GM12891 (cell line): ENCODE measurements at places on chromosomes 5 and 9.

DNA sequence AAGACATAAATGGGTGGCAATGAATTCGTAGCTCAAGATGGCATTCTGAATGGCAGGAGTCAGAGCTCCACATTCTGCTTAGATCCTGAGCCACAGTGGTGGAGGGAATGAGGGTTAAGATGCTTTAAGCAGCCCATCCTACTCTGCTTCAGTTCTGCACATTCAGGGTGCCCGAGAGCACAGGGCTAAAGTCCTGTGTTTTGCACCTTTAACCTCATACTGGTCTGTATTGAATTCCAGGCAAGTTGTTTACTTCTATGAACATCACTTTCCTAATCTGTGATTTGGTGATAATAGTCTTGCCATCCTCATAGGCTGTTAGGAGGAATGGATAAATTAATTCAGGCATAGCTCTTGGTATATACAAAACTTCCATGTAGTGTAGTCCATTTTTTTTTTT, 321.6 kb upstream of the CD180 start:
- DNase-seq: no peak

- DNase-seq: no peak
Observed at GRCh38 chr5:14237317-14238086, 94.4 kb downstream of the TRIO start.

- DNase-seq: no peak
Observed at GRCh38 chr5:112084149-112084548, 327.2 kb upstream of the NREP start.

GRCh38 chr9:133521122-133522072, 3.4 kb downstream of the MYMK start:
- DNase-seq: no peak

GRCh38 chr9:114629563-114630090, 18.5 kb downstream of the TMEM268 start:
- no peak for DNase-seq

DNA sequence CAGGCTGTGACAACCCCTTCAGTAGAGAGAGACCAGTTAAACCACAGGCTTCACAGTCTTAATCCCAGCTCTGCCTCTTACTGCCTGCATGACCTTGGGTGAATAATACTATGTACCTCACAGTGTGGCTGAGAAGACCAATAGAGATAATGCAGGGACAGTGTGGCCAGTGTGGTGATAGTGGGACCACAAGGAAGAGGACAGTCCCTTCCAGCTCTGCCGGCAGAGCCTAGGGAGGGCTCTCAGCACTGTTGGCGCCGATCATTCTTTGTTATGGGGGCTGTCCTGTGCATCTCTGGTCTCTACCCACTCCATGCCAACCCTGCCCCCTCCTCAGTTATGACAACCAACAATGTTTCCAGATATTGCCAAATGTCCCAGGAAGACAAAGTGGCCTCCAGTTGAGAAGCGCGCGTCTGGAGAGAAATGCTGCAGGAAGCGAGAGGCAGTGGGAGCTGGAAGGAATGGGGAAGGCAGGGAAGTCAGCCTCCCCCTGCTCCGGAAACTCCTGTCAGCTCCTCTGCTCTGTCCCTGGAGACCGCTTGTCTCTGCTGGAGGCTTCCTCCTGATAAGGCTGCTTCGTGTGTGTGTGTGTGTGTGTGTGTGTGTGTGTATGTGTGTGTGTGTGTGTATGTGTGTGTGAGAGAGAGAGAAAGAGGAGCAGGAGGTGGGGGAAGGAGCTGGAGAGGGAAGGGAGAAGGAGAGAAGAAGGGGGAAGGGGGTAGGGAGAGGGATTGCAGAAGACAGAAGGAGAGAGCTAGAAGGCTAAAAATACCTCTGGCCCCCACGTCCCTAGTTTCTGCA, 31.8 kb upstream of the FABP6 start:
- DNase-seq: no peak

DNA sequence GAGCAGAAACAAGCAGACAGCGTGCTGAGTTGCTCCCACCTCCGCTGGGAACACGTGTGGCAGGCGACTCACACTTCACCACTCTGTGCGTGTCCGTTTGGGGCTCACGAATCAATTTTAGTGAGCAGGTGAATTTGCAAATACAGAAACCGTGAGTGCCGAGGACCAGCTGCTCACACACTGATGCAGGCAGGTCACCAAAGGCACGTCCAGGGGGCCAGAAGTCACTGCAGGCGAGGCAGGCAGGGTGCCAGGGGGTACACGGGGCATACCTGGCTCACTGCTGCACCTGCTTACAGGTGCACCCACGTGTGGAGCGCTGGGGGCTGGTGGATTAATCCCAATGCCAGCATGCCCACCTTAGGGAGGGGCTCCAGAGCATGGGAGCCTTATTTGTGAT, 68.8 kb downstream of the ZNF354C start:
- no peak for DNase-seq

GRCh38 chr9:136625101-136626065, 37.3 kb upstream of the EGFL7 start:
- no peak for DNase-seq

DNA sequence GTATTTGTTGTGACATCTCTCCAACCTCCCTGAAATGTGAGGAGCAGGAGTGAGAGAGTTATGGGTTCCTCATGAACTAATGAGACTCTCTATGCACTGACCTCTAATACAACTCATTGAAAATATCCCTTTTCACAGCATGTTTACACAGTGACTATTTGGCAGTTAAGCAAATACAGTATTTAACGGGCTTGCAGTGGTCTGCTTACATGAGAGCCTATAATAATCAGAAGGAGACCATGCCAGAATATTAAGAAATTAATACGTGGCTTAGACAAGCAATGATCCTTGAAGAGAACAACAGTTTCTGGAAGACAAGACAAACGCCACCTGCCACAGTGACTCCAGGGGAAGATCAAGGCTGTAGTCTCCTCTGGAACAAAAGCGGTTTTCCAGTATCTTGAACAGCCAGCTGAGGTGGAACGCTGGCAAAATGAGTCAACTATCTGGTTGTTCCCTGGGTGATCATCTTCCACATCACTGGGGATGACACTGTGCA, 424.5 kb downstream of the DMAC1 start:
- no peak for DNase-seq

DNA sequence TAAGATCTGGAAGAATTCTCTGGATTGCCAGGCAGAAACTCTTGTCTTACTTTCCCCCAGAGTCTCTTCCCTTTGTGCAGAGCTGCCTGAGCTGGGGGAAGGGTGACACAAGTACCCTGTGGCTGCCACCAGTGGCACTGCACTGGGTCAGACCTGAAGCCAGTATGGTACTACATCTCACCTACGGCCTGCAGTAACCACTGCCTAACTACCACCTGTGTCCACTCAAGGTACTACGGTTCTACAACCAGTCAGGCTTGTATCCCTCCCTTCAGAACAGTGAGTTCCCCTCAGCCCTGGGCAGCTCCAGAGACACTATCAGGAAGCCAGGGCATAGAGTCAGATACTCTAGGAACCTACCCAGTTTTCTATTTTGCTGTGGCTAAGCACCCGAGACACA, 212.0 kb upstream of the POU5F2 start:
- no peak for DNase-seq

DNA sequence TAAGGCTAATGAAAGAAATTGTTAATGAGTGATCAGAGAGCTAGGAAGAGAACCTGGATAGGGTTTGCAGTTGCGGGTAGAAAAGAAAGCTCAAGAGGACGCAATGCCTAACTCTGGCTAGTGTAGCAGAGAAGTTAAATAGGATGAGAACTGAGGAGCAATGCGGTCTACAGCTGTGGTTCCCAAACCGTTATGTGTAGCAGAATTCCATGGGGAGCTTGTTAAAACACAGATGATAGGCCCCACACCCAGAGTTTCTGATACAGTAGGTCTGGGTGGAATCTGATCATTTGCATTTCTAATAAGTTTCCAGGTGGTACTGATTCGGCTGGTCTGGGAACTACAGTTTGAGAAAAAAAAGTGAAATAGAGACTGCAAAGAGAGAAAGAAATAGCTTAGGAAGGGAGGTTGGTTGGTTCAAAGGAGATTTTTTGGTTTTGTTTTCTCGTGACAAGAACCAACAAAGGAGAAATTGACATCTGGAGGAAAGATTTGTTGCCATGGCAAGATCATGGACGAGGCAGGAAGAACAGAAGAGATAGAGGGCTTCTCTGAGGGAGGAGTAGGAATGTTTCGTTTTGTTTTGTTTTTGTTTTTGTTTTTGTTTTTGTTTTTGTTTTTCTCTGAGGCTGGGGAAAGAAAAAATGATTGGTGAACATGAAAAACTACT, 276.1 kb downstream of the ARRDC3 start:
- DNase-seq: no peak

DNA sequence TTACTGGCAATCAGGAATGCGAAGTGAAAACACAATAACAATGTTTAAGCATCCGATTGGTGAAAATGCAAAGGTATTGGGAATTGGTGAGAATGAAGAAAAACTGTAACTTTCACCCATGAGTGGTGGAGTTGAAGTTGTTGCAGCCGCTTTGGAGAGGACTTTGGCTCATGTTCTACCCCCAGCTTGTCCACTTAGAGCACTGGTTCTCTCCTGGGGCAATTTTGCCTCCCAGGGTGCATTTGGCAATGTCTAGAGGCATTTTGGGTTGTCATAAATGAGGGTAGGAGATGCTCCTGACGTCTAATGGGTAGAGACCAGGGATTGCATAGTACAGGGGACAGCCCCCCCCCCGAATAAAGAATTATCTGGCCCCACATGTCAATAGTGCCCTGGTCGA, 46.2 kb downstream of the ANKRD33B start:
- DNase-seq: no peak

GRCh38 chr9:20997503-20998076, 33.9 kb downstream of the HACD4 start:
- no peak for DNase-seq

DNA sequence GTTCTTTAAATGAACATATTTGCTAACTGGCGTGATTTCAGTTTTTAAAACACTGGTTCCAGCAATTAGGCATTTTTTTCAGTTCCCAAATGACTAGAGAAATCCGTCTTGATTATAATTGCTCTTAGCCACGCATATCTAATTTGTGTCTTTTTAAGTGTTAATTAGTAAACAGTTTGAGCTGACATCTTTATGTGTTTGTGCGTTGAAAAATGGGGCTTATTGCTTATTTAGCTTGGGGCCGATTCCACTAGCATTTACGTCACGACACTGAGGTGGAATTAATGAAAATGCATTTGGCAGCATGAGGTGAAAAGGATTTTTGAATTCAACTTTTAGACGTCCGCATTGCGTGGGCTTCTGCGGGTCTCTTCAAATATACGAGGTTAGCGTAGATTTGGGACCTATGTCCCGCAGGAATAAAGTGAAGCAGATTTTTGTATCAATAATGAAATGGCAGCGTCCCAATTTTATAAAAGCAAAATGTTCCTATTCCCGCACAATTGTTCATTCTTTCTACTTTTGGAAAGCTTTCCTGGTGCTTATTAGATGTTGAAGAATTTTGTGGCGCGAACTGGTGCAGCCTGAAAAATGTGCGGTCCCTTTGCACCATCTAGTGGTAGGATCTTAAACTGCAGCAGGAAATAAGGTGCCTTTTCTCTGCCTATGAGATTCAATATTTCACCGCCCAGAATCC, 122.7 kb upstream of the LMX1B start:
- DNase-seq: no peak

DNA sequence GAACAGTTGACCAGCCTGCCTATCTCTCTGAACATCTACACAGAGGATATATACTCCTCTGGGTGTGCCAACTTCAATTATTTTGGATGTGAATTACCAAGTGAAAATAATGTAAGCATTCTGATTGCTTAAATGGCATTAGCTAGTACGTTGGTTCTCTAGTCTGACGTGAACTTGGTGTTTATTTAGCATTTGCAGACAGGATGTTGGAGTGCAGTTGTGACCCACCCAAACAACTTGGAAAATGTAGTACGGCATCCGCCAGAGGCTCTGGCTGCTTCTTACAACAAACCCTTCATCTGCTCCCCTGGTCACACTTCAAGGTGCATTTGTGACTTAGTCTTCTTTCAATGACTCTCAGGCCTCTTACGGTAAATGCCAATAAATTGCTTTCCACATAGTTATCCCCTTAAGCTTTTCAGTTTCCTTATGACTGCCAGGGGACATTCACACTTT, 616.6 kb downstream of the PDE4D start:
- DNase-seq: no peak

DNA sequence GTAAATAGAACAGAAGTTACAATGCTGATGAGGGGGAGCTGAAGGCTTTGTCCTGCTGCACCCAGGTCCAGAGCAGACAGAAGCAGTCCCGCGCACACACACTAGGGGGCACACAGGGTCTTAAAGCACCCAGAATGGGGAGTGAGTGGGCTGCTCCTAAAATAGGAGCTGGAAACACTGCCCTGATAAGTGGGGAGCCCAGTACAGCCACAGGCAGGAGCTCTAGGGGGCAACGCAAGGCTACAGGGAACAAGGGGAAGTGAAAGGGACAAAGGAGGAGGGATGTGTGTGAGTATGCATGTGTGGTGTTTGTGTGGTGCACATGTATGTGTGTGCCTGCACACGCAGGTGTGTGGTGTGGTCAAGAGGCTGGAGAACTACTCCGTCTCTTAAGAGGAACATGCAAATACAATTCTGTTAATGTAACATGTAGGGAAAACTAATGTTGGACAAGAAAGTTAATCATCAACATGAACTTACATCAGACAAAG, 191.5 kb downstream of the ROR2 start:
- DNase-seq: peak; percentile 35

GRCh38 chr5:160054831-160055230, 45.9 kb downstream of the TTC1 start:
- DNase-seq: no peak

DNA sequence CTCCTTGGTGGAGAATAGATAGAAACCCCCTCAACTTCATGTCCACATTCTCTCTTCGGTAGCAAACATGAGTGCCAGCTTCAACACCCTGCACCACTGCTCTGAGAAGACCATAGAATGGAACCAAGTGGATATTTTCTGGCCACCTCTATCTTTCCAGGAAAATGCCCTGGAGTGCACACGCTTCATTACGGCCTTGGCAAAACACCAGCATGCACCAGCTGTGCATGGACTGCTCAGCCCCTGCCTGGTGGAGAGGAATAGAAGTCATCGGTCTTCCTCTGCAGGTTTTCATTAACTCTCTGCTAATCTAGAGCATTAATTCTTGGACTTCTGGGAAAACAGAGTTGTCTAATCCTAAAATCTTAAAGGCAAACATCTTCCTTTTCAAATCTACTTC, 211.6 kb upstream of the TMEM161B start:
- no peak for DNase-seq

DNA sequence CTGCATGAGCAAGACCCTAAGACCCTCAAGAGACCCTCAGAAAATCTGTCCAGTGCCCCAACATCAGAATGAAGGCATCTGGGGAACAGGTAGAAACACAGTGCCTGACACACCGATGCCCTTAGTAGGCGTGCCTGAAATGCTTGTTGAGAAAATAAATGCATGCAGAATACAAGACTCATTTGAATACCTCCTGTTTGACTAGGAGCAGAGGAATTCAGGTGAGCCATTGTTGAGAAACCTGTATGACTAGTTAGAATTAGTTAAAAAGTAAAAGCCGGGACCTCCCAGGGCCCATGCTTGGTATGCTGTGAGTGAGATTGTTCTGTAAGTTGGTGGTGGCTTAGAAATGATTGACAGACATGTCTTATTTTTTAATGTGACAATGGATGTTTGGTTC, 55.0 kb downstream of the WWC1 start:
- no peak for DNase-seq

- DNase-seq: no peak
Observed at GRCh38 chr5:57692582-57693487, 210.2 kb upstream of the ACTBL2 start.

- no peak for DNase-seq
Observed at GRCh38 chr5:64506567-64507263, 900 bp downstream of the RGS7BP start.
